GM12892 (cell line): ENCODE measurements at places on chromosomes 11 and 22.

DNA sequence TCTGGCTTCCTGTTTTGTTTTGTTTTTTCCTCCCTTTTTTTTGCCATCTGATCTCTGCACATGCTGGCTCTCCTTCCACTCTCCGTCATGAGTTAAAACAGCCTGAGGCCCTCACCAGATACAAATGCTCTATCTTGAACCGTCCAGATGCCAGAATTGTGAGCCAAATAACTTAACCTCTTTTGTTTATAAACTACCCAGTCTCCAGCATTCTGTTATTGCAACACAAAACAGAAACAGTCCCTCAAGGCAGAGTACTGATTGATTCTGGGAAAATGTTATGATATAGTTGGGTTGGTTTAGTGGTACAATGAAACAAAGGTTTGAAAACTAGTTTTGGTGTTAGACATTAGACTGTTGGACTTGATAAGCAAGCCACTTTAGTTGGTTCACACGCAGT lies 1390.0 kb upstream of the RAG2 start:
- no peak for DNase-seq

- no peak for DNase-seq
Observed at GRCh38 chr11:46105926-46106325, 15.3 kb downstream of the PHF21A start.

DNA sequence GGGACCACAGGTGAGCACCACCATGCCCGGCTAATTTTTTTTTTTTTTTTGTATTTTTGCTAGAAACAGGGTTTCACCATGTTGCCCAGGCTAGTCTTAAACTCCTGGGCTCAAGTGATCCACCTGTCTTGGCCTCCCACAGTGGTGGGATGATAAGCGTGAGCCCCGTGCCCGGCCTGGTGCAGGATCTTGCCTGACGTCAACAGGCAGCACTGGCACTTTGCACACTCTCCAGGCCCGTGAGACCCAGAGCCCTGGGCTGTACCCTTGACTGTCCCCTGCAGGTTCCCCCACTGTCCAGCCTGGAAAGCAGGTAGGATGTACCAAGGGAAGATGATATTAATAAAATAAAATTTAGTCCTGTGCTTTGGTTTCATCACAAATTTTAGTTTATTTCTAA lies 29.1 kb upstream of the PANX2 start:
- DNase-seq, result no peak

DNA sequence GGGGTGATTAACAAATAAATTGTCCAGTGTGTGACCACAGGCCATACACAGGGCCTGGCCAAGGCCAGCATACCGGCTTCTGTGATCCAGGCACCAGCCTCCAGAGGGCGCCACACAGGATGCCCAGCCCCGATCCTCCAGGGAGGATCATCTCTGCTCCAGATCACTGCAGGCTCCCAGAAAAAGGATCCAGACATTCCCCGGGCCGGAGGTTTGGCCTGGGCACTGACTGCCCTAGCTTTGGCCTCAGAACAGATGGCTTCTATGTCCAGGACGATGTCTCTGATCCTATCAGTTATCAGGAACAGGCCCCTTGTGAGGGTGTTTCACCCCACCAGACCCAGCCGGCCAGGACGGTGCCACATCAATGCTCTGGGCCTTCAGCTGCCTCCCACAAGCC lies 74.5 kb upstream of the LMO1 start:
- DNase-seq, result peak; percentile 64

DNA sequence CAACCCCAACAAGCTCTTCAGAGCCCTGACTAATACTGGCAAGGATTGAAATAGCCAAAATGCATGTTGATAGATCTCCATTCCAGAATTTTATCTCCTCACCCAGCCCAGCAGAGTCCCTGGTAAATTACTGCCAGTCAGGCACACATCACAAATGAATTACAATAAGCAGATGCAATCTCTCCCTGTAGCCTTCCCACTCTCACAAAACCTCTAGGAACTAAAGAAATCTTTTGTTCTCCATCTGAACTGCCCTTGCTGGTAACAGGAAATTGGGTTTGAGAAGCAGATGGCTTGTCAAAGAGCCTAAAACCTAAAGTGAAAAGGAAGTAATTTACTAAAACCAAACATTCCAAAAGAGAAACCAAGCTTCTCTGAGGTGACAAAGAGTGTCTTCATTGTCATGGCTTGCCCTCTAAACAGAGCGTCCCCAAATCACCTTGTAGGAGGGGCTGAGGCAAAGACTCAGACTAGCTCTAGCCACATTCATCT lies 59.5 kb downstream of the FAM168A start:
- peak; percentile 21 for DNase-seq
